ENCODE measurements at places on chromosomes 3 and 15.

DNA sequence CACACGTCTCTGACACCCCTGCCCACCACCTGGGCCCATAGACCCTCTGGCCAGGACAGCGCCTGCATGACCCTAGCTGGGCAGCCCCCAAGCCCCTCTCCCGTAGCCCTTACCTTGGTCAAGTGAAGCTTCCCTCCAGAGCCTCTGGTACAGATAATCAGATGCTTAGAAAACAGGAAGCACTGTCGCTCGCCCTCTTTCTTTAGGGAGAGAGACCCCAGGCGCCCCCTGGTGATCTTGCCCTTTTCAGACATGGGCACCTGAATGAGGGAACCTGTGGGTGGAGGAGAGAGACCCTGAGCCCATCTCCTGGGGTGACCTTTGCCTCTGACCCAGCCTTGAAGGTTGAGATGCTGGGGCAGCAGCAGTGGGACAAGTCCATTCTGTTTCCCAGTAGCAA, 65.4 kb downstream of the RASGRF1 start:
- H3K27ac ChIP-seq, result no peak overlapping the region
- DNase-seq, result no peak
- H3K36me3 ChIP-seq, result no peaks in the 10 kb centered on the region
- H3K27me3 ChIP-seq, result no peaks in the 10 kb centered on the region

DNA sequence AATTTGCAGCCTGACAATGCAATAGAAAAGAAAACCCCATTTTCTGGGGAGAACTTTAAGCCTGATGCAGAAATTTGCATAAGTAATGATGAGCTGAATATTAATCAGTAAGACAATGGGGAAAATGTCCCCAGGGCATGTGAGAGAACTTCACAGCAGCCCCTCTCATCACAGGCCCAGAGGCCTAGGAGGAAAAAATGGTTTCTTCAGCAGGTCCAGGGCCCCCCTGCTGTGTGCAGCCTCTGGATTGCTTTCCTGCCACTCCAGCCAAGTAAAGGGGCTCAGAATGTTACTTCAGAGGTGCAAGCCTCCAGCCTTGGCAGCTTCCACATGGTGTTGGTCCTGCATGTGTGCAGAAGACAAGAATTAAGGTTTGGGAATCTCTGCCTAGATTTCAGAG, 900.3 kb upstream of the ROBO1 start:
- H3K27ac ChIP-seq, result no peak overlapping the region
- DNase-seq, result no peak
- H3K36me3 ChIP-seq, result no peaks in the 10 kb centered on the region
- H3K4me3 ChIP-seq, result no peak overlapping the region

GRCh38 chr3:170278627-170279026, 56.4 kb downstream of the PRKCI start:
- H3K4me3 ChIP-seq, result no peak overlapping the region
- no peaks in the 10 kb centered on the region for H3K27me3 ChIP-seq
- no peaks in the 10 kb centered on the region for H3K36me3 ChIP-seq
- peak overlapping the region; percentile 87 for H3K27ac ChIP-seq

- H3K27ac ChIP-seq, result no peak overlapping the region
- DNase-seq, result no peak
- H3K36me3 ChIP-seq, result peaks cover 2% of the 10 kb centered on the region
Measured at GRCh38 chr15:34793071-34793470, 2.3 kb downstream of the ACTC1 start.

DNA sequence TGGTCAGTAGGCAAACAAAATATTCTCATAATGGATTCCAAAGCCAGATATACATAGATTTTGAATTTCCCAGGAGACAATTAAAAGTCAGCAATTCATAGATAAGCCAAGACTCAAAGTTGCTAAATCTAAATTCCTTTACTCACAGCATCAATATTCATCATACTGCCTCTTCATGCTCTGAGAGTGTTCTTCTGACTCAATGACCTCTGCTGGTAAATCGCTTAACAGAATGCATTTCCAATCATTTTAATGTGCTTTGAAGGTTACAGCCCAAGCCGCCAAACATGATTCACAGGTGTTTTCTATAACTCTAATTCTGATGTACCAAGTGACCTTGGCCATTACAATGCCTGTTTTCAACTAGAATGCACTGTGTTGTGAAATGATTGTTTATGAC, 24.2 kb upstream of the SLC4A7 start:
- H3K4me3 ChIP-seq, result no peak overlapping the region
- no peak overlapping the region for H3K27ac ChIP-seq
- H3K27me3 ChIP-seq, result no peaks in the 10 kb centered on the region

DNA sequence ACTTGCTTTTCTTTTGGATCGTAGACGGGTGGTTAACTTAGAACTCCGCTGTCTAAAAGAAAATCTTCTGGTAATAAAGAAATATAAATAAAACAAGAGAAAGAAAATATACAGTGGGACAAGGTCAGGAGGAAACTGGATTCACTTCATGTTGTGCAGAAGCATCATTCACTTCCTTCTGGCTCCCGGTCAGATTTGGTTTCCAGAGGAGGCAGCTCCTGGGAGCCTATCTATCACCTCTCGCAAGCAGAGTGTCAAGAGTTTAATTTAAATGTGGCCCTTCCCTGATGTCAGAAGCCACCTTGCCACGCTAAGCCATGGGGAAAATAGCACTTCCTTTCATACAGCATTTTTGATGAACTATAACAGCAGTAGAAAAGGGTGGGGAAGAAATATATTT, 139.1 kb downstream of the NSMCE3 start:
- H3K4me3 ChIP-seq, result no peak overlapping the region
- peaks cover 21% of the 10 kb centered on the region for H3K27me3 ChIP-seq
- H3K36me3 ChIP-seq, result no peaks in the 10 kb centered on the region
- H3K27ac ChIP-seq, result no peak overlapping the region
- peaks cover 4% of the 10 kb centered on the region for H3K4me1 ChIP-seq

DNA sequence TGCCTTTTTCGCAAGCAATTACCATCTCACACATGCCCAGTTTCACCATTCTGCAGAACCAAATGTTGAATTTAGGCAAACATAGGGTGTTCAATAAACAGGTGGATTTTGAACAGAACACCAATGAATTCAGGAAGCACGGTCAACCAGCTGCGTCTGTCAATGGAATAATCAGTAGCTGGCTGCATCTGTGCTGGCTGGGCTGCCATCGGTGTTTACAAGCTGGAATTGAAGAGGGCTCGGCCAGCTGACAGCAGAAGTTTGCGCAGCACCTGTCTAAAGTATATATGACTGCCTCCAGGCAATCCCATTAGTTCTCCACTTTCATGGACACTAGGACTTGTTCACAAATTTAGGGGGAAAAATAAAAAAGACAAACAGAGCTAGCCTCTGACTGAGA, 996.4 kb upstream of the CFAP20DC start:
- H3K27me3 ChIP-seq, result no peaks in the 10 kb centered on the region
- no peak overlapping the region for H3K27ac ChIP-seq
- H3K4me3 ChIP-seq, result no peak overlapping the region

DNA sequence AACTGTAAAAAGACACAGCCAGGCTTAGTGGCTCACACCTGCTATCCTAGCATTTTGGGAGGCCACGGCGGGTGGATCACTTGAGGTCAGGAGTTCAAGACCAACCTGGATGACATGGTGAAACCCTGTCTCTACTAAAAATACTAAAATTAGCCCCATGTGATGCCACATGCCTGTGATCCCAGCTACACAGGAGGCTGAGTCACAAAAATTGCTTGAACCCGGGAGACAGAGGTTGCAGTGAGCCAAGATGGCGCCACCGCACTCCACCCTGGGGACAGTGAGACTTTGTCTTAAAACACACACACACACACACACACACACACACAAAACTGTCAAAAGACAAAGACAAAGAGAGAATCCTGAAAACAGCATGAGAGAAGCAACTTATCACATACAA, 18.0 kb downstream of the SPCS1 start:
- H3K4me1 ChIP-seq, result peaks cover 10% of the 10 kb centered on the region
- no peak overlapping the region for H3K4me3 ChIP-seq
- H3K36me3 ChIP-seq, result peaks cover 2% of the 10 kb centered on the region
- H3K27me3 ChIP-seq, result no peaks in the 10 kb centered on the region
- no peak for DNase-seq
- no peak overlapping the region for H3K27ac ChIP-seq

- peaks cover 41% of the 10 kb centered on the region for H3K4me1 ChIP-seq
- H3K36me3 ChIP-seq, result no peaks in the 10 kb centered on the region
- peak overlapping the region; percentile 96 for H3K4me3 ChIP-seq
- DNase-seq, result no peak
- H3K27ac ChIP-seq, result peak overlapping the region; percentile 93
- no peaks in the 10 kb centered on the region for H3K27me3 ChIP-seq
Measured at GRCh38 chr3:150759319-150759718, 3.6 kb downstream of the SIAH2 start.

DNA sequence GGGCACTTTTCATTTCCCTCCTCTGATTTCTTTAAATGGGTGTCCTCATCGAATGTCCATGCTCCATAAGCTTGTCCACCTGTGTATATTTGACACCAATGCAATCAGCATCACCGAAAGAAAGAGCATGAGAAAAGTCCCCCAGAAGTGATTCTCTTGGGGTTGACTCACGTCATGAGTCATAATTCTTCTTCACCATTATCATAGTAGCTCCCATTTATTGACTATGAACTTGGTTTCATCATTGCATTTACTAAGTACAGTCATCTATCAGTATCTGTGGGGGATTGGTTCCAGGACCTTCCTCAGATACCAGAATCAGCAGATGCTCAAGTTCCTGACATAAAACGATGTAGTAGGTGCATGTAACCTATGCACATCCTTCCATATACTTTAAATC, 372.5 kb upstream of the CFAP20DC start:
- peaks cover 32% of the 10 kb centered on the region for H3K4me1 ChIP-seq
- H3K36me3 ChIP-seq, result no peaks in the 10 kb centered on the region
- H3K4me3 ChIP-seq, result no peak overlapping the region
- H3K27ac ChIP-seq, result no peak overlapping the region
- H3K27me3 ChIP-seq, result no peaks in the 10 kb centered on the region

DNA sequence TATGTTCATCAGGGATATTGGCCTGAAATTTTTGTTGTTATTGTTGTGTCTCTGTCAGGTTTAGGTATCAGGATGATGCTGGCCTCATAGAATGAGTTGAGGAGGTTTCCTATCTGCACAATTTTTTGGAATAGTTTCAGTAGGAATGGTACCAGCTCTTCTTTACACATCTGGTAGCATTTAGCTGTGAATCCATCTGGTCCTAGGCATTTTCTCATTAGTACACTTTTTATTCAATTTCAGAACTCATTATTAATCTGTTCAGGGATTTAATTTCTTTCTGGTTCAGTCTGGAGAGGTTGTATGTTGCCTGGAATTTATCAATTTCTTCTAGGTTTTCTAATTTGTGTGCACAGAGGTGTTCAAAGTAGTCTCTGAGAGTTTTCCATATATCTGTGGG, 57.0 kb downstream of the STRIT1 start:
- no peak for DNase-seq
- no peaks in the 10 kb centered on the region for H3K4me1 ChIP-seq
- H3K4me3 ChIP-seq, result no peak overlapping the region
- H3K36me3 ChIP-seq, result no peaks in the 10 kb centered on the region

- H3K4me1 ChIP-seq, result no peaks in the 10 kb centered on the region
- H3K4me3 ChIP-seq, result no peak overlapping the region
- H3K36me3 ChIP-seq, result no peaks in the 10 kb centered on the region
- no peak overlapping the region for H3K27ac ChIP-seq
- no peak for DNase-seq
Measured at GRCh38 chr3:70647094-70647493, 334.7 kb upstream of the MDFIC2 start.

DNA sequence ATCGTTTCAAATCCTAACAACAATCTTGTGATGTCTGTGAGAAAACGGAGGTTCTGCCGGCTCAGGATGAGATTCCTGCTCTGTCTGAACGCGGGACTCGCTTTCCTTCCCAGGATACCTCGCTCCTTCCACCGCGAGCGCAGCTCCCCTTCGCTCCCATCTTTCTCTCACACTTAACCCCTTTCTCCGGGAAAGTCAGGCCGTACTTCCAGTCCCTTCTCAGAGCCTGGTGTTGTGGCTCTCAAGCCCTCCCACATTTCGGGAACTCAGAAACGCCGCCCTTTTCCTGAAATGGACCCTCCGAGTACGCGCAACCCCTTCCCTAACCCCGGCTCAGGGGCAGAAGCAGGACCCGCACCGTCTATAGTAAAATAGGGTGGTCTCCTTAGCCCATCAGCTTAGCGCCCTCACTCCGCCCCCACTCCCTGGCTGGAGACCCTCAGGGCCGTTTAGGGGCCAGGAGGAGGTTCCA, 378 bp upstream of the FEM1B start:
- H3K4me1 ChIP-seq, result peaks cover 45% of the 10 kb centered on the region
- H3K27me3 ChIP-seq, result no peaks in the 10 kb centered on the region
- peak overlapping the region; percentile 99 for H3K27ac ChIP-seq
- H3K36me3 ChIP-seq, result peaks cover 4% of the 10 kb centered on the region
- peak overlapping the region; percentile 99 for H3K4me3 ChIP-seq

- no peaks in the 10 kb centered on the region for H3K36me3 ChIP-seq
- H3K27me3 ChIP-seq, result peaks cover 40% of the 10 kb centered on the region
- H3K4me3 ChIP-seq, result no peak overlapping the region
Measured at GRCh38 chr3:13301286-13301987, 118.7 kb downstream of the NUP210 start.

DNA sequence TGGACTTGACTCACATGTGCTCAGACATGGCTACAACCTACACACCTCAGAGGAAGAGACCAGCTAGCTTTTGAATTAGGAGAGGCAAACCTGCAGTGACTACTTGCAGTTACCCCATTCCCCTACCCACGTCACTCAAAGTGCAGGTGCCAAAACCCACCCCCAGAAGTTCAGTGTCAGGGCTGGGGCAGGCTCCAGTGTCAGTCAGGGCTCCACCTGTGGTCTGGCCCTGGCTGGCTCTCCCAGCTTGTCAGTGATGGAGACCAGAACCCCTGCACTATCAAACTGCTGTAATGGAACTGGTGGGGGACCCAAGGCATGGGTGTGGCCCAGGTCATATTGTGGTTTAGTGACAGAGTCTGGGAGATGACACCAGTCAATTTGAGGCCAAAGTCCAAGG, 32.6 kb upstream of the SLC41A3 start:
- peaks cover 26% of the 10 kb centered on the region for H3K27me3 ChIP-seq
- no peak overlapping the region for H3K27ac ChIP-seq
- H3K4me3 ChIP-seq, result no peak overlapping the region
- H3K36me3 ChIP-seq, result no peaks in the 10 kb centered on the region
- H3K4me1 ChIP-seq, result no peaks in the 10 kb centered on the region

- no peak overlapping the region for H3K27ac ChIP-seq
- DNase-seq, result no peak
- no peaks in the 10 kb centered on the region for H3K4me1 ChIP-seq
- H3K4me3 ChIP-seq, result no peak overlapping the region
- H3K36me3 ChIP-seq, result no peaks in the 10 kb centered on the region
- no peaks in the 10 kb centered on the region for H3K27me3 ChIP-seq
Measured at GRCh38 chr15:79779746-79780145, 117.1 kb downstream of the MTHFS start.

GRCh38 chr15:56366211-56366610, 985 bp downstream of the TEX9 start:
- H3K4me1 ChIP-seq, result peaks cover 14% of the 10 kb centered on the region
- DNase-seq, result no peak
- peak overlapping the region; percentile 91 for H3K4me3 ChIP-seq
- H3K36me3 ChIP-seq, result no peaks in the 10 kb centered on the region
- peaks cover 43% of the 10 kb centered on the region for H3K27me3 ChIP-seq
- no peak overlapping the region for H3K27ac ChIP-seq

DNA sequence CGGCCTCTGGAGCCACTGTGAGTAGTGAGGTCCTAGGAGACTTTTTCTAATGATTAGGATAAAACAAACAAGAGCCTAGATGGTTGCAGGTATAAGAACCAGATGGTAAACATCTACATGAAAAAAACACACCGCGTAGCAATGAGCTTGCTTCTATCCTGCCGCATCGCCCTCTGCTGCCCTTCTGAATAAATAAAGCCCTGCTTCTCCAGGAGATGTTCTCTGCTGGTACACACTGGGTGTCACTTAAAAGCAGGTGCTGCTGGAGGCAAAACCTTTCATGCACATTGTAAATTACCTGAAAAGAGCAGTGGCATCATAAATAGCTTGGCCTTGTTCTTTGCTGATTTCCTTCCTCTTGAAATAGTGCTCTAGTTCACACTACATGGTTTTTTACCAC, 164.4 kb upstream of the TOPAZ1 start:
- H3K4me3 ChIP-seq, result no peak overlapping the region
- no peak for DNase-seq
- no peak overlapping the region for H3K27ac ChIP-seq
- peaks cover 42% of the 10 kb centered on the region for H3K27me3 ChIP-seq

Data from T-helper 17 cell (primary cell).